ENCODE measurements at places on chromosomes 2 and 18. TPM values are rescaled to one million over a fixed set of nuclear protein-coding genes. Genes with fewer than 3 reads are reported as not detected.

- peaks cover 29% of the 10 kb centered on the region for H3K4me1 ChIP-seq
- no peak overlapping the region for H3K4me3 ChIP-seq
- no peak for DNase-seq
- no peaks in the 10 kb centered on the region for H3K27me3 ChIP-seq
Measured at GRCh38 chr2:218265626-218266025, 4.3 kb downstream of the AAMP start.

- no peaks in the 10 kb centered on the region for H3K27me3 ChIP-seq
- no peak overlapping the region for H3K27ac ChIP-seq
- no peaks in the 10 kb centered on the region for H3K36me3 ChIP-seq
- H3K4me1 ChIP-seq: peaks cover 26% of the 10 kb centered on the region
- no peak overlapping the region for H3K4me3 ChIP-seq
Measured at GRCh38 chr18:59054496-59055287, 85.0 kb upstream of the SEC11C start.

DNA sequence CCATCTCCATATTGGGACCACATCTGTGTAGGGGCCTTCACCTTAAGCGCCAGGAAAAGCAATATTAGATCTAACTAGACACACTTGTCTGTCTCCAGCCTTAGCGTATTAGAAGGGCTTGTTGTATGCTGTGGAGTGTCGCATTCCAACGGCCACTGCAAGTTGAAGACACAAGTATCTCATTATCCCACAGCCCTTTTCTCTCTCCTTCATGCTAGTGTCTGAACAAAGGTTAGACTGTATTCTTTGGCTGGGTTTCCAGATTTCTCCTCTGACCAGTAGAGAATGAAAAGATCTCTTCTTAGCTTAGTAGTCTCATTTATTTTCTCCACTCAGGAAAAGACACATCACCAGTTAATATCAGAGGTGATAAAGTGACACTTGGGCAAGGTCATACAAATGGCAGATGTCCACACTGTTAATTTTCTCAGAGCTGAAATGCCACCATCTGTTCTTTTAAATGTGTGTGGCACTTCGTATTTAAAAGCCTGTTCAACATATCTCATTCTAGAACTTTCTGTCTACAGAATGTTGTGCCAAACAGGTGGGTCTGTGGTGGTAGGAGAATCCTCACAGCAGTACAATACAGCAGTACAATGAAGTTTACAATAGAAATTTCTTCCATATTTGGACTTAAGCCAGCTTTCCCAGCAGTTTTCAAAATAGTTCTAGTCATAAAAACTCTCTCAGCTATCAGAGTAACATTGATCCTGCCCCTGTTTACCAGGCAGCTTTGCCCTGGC, 94.0 kb upstream of the ITGA6 start:
- DNase-seq: peak; percentile 44
- no peak overlapping the region for H3K27ac ChIP-seq
- peaks cover 4% of the 10 kb centered on the region for H3K4me1 ChIP-seq
- no peak overlapping the region for H3K4me3 ChIP-seq

POTEC gene
- not detected for total RNA-seq

UGT1A9 gene
- not detected for total RNA-seq
